GM12878 (cell line): ENCODE measurements at places on chromosomes 12 and 14. TPM values are rescaled to one million over a fixed set of nuclear protein-coding genes. Genes with fewer than 3 reads are reported as not detected.

DNA sequence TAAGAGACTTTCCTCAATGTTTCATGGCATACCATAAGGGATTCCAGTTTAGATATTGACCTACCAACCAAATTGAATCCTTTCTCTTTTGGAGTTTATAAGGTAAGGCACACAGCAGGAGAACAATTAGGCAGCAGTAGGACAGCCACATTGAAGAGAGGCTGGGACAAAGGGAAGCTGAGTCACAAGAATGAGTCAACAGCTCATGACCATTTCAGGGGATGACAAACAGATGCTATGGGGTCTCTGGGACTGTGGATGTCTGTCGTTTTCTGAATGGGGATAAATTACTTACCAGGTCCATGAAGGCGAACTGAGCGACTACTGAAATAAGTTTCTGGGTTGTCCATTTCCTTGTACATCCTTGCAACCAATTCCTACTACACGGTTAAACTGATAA lies 48.6 kb upstream of the E2F7 start:
- no peak overlapping the region for H3K4me3 ChIP-seq
- no peaks in the 10 kb centered on the region for H3K4me1 ChIP-seq
- no peaks in the 10 kb centered on the region for H3K36me3 ChIP-seq
- H3K27me3 ChIP-seq = no peaks in the 10 kb centered on the region; the same call in 1 of the 2 replicates
- no peak for DNase-seq
- no peak overlapping the region for H3K27ac ChIP-seq

DNA sequence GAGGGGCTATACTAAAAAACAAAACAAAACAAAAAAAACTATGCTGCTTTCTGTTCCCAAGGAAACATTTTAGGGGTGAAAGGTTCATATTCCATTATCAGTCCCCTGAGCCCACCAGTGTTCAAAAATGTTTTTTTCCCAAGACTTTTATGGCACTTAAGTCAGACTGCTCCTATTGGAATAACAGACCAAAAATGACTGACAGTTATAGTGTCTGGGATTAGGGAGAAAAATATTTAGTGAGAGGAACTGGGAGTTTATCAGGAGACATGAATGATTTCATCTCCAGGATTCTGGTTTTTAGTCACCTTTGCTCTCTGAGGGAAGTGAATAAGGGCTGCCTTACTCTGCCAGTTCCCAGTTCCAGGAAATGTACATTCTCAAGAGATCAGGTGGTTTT lies 68.0 kb downstream of the PDE3A start:
- no peaks in the 10 kb centered on the region for H3K4me1 ChIP-seq
- H3K27ac ChIP-seq = no peak overlapping the region
- DNase-seq = no peak
- H3K27me3 ChIP-seq = no peaks in the 10 kb centered on the region

- no peaks in the 10 kb centered on the region; the same call in 1 of the 2 replicates for H3K27me3 ChIP-seq
- H3K4me1 ChIP-seq = no peaks in the 10 kb centered on the region
- no peak overlapping the region for H3K27ac ChIP-seq
- DNase-seq = no peak
Measured at GRCh38 chr12:8692573-8692972, 5.2 kb upstream of the RIMKLB start.

DNA sequence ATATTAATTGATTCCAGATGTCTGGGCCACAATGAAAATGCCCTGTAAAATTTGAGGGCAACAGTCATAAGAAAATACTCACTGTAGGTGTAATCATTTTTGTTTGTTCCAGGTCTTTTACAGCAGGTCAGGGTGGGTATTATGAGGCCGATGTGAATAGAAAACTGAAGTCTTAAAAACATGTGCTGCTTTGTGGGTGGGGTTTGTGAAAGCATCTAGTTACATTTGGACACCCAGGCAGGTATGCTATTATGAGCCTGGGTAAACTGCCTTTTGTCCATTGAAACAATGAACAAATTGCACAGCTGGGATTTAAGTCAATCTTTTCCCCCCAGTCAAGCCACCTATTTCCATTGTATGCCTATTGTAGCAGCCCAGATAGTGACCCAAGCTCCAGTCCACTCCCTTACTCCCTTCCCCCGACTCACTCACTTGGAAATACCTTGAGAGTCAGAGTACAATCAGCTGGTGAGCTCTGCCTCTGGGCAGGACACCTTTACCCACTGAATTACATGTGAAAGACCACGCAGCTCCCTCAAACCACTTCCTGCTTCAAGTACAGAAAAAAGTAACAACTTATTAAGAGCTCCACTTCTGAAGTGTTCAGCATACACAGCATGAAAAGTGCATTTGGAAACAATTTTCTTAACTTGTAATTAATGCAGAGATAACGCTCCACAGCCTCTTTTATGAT lies 1.8 kb downstream of the IGF1 start:
- no peaks in the 10 kb centered on the region for H3K27me3 ChIP-seq
- H3K4me1 ChIP-seq = peaks cover 46% of the 10 kb centered on the region
- DNase-seq = peak; percentile 82

- no peak overlapping the region for H3K4me3 ChIP-seq
- DNase-seq = no peak
- H3K4me1 ChIP-seq = no peaks in the 10 kb centered on the region
Measured at GRCh38 chr12:23066095-23066494, 441.1 kb downstream of the ETNK1 start.

GRCh38 chr12:95547522-95548055 lies 3.7 kb downstream of the USP44 start:
- H3K27ac ChIP-seq = no peak overlapping the region
- H3K27me3 ChIP-seq = peaks cover 5% of the 10 kb centered on the region
- no peaks in the 10 kb centered on the region for H3K4me1 ChIP-seq
- H3K4me3 ChIP-seq = no peak overlapping the region
- no peak for DNase-seq

GRCh38 chr14:89954070-89955021 lies at the start of gene EFCAB11:
TSS of gene EFCAB11 (minus strand) at chr14:89954730. CDS start at chr14:89954660, 70 bp downstream.
- H3K36me3 ChIP-seq = no peaks in the 10 kb centered on the region
- peak within 1 kb of the TSS; percentile 65 for H3K4me3 ChIP-seq
- peak within 1 kb of the TSS; percentile 94 for H3K27ac ChIP-seq
- H3K4me1 ChIP-seq = peaks cover 6% of the 10 kb centered on the region
- no peaks in the 10 kb centered on the region for H3K27me3 ChIP-seq
- DNase-seq = peak; percentile 93

- no peak overlapping the region for H3K4me3 ChIP-seq
- no peak overlapping the region for H3K27ac ChIP-seq
- DNase-seq = no peak
Measured at GRCh38 chr14:68295316-68295816, 475.8 kb downstream of the RAD51B start.

- no peaks in the 10 kb centered on the region for H3K36me3 ChIP-seq
- H3K4me3 ChIP-seq = no peak overlapping the region
- H3K27ac ChIP-seq = no peak overlapping the region
- no peaks in the 10 kb centered on the region for H3K4me1 ChIP-seq
Measured at GRCh38 chr12:88258396-88258795, 116.3 kb downstream of the TMTC3 start.

KRT72 gene
- not detected in 2 replicates for polyA plus RNA-seq

VRTN gene
- polyA plus RNA-seq = not detected in 2 replicates
